ENCODE measurements at places on chromosomes 13 and 19. TPM values are rescaled to one million over a fixed set of nuclear protein-coding genes. Genes with fewer than 3 reads are reported as not detected.

DNA sequence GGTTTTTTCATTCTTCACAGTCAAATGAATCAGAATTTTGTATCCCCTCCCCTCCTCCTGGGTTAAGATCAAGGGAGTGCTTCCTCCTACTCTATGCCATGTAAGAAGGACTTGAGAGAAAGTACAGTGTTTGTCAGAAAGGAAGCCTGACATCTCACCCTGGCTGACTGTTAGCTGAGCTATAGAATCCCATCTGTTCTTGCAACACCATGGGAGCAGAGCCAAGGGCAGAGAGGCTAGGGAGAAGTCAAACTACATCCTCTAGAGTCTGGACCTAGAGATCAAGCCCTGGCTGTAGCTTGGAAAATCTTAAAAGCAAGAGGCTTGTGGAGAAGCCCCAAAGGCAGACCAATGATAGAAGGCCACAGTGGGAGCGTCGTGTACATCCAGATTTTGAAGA, 145.9 kb downstream of the OLFM4 start:
- DNase-seq: no peak

DNA sequence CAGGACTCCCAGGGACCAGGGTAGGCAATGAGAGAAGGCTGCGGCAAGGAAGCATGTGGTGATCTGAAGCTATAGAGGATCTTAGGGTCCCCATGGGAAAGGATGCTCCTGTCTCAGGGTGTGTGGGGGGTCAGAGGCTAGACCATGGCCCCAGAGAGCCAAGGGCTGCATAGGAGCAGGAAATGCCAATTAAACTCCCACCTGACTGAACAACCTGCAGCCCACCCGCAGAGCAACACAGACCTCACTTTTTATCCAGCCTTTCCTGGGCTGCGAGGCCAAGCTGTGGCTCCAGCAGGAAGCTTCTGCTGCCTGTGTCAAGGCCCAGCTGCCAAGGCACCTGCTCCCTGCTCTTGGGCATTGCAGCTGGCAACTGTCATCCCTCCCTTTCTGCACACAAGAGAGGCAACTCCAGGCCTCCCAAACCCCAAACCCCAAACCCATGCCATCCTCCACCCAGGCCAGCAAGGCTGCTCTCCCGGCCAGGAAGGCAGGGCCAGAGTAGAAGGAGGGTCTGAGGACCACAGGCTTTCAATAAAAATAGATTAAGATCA, 290.1 kb downstream of the FOXO1 start:
- DNase-seq: no peak

DNA sequence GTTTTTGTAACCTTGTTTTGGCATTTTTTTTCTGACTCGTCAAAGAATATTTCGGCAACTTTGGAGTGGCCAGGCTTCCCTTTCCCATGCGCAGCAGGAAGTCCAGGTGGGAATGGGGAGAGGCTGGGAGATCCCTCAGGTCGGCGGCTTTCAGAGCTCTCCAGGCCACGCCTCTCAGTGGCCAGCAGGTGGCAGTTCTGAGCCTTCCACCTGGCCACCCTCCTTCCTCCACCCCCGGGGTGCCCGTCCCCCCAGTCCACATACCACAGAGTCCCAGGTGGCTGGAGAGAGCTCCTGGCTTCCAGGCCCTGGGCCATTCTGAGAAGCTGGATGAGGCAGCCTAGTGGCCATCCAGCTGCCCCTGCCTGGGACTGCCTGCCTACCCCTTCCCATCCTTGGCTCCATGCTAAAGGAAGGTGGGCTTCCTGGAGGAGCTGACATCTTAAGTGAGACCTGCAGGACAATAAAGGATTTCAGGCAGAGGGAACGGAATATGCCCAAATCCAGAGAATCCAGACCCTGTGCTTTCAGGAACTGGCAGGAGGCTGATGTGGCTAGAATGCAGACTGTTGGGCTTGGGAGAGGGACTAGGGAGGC, 46.3 kb downstream of the CCNE1 start:
- no peak for DNase-seq

DNA sequence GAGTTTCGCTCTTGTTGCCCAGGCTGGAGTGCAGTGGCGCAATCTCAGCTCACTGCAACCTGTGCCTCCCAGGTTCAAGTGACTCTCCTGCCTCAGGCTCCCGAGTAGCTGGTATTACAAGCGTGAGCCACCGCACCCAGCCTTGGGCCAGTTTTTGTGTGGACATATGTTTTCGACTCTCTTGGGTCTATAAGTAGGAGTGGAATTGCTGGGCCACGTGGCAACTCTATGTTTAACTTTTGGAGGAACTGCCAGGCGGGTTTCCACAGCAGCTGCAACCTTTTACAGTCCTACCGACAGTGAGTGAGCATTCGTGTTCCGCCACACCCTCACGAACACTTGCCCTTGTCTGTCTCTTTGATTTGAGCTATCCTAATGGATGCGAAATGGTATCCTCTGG, 44.9 kb downstream of the BICRA start:
- DNase-seq: no peak

DNA sequence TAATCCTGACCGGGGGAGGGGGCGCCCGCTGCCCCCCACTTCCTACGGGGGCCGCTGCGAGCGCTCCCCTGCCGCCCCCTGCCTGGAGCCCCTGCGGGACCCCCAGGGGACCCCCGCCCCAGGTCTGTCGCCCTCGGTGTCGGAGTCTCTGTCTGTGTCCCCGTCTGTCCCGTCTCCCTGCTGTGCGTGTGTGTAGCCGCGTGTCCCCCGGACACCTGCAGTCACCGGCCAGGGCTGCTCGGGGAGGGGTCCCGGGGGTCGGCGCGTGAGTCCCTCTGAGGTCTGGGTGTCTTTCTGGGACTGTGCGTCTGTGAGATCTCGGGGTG, 7.7 kb upstream of the NFIC start:
- no peak for DNase-seq

DNA sequence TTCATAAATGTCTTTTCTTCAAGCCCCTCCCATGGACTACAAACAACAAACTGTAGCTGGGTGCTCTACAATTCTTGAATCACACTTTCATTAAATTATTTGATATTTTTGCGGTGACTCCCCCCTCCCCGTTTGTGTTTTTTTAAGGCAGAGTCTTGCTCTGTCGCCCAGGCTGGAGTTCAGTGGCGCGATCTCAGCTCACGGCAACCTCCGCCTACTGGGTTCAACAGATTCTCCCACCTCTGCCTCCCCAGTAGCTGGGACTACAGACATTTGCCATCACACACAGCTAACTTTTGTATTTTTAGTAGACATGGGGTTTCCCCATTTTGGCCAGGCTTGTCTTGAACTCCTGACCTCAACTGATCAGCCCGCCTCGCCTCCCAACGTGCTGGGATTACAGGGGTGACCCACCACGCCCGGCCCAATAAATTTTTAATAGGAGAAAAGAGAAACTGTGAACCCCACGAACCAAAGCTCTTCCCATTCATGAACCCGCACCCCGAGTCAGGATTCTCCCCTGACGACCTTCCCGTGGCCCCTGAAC, 703 bp downstream of the ZNF506 start:
- no peak for DNase-seq

DNA sequence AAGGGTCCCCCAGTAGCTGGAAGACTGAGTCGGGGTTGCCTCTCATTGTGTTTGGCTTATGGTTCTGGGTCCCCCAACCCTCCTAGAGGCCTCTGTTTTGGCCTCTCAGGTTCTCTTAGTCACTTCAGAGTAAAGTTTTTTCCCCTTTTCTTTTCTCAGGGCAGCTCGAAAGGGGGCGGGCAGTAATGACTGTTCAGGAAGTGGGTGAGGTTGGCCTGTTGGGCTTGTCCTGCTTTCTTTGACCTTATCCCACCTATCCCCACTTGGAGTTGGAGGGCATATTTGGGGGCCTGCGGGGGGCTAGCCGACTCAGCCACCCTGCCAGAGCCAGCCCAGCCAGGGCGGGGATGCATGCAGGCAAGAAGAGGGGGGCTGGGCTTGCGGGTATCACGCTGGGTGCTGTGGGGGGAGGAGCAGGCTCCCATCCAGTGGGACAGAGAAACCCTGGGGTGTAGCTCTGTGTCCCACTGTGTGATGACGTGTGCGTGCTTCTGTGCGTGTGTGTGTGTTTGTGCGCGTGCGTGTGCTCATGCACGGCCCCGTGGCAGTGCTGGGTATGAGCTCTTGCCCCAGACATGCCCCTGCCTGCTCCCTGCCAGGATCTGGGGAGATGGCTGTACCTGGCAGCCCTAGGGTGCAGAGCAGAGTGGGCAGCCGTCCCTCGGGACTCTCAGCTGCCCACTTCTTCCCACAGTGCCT, 1.4 kb downstream of the CIC start:
- no peak for DNase-seq

DNA sequence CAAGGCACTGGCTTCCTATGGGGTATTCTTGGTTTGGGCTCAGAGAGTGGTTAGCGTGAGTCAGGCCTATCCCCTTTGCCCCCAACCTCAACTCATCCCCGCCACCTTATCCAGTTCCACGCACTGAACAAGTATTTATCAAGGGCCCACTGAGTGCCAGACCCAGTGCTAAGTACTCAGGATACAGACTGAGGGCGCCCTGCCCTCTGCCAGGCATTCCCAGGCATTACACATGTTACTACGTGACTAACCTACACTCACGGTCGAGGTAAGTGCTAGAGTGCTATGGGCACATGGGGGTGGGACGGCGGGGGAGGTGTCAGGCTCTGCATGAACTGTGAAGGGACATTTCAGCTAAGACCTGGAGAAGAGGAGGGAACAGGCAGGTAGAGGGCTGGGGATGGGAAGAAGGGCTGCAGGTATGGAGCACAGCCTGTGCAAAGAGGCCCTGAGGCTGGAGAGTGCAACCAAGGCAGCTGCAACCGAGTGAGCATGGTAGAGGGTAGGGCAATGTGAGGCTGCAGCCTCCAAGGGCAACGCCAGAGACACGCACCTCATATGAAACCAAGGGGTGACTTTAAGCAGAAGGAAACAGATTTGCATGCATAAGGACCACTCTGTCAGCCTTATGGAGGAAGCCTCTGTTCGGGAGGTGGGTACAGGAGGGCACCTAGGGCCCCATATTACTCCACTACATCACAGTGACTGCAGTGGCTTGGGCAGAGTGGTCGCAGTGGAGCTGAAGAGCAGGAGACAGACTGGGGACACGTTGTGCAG, 22.5 kb downstream of the DHRS12 start:
- no peak for DNase-seq

DNA sequence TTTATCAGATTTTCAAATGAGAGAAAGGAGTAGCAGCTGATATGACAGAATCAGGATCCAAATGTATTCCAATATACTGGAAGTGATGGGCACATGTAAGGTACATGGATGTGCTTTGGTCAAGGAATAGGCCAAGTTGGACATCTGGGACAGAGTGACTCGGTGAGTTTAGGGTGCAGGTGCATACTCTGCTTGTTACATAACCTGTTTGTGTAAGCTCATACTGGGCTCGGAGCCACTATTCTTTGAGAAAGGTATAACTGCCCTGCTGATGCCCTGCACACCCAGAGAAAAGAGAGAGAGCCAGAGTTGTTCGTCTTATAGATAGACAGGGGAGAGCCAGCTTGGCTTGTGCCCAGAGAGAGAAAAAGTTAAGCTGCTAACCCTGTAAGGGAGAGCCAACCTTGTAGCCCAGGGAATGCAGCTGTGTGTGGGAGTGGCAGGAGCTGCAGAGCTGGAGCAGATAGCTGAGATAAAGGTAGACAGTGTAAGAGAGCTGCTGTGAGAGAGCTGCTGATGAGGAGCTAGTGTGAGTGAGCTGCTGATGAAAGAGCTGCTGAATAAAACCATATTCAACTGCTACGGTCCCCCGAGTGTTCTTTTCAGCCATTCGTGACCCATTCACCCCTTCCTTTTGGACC, 40.7 kb upstream of the N4BP2L1 start:
- DNase-seq: no peak

GRCh38 chr13:113949546-113949945, 24.3 kb downstream of the C13orf46 start:
- DNase-seq: no peak

GRCh38 chr13:41601718-41602445, 144.5 kb downstream of the RGCC start:
- no peak for DNase-seq

- no peak for DNase-seq
Observed at GRCh38 chr13:36887758-36888521, 32.1 kb downstream of the SMAD9 start.

SYDE1 gene
- 3.9 TPM for polyA plus RNA-seq

DNA sequence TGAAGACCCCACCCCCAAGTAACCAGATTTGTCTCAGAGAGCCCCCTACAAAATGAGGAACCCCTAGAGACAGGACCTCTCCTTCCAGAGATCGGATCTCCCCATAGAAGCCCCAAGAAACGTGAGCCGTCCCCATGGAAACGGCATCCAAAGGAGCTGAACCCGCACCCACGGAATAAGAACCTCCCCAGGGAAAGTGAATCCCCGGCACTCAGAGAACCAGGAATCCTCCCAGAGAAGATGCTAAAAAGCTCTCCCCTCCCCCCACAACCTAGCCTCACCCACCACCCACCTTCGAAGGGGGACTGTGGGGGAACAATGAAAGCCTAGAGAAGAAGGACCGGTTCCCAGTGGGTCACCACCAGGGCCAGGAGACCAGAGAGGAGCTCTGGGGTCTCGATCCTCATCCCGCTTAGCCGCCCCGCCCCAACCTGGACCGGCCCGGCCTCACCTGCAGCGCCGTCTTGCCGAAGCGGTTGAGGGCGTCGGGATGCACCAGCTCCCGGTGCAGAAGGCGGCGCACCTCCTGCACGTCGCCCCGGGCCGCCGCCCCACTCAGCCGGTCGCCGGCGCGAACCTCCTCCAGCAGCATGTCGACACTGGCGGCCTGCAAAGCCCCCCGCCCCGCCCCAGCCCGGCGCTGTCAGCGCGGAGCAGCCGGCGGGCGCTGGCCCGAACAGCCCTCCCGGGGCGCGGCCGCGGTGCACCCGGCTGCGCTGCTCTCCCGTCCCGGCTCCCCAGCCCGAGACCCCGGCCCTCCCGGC, 535 bp downstream of the CDKN2D start:
- DNase-seq: peak; percentile 31

PPP1R15A gene
- 33.1 TPM for polyA plus RNA-seq

- no peak for DNase-seq
Observed at GRCh38 chr13:64556376-64556775, 2673.8 kb downstream of the PCDH9 start.

ZNF497 gene
- polyA plus RNA-seq: 2.5 TPM

CARM1 gene
- 40.8 TPM for polyA plus RNA-seq

ERCC1 gene
- polyA plus RNA-seq: 97.8 TPM

LGALS7B gene
- polyA plus RNA-seq: not detected

ZNF681 gene
- polyA plus RNA-seq: 1.1 TPM

SLC7A10 gene
- 4.7 TPM for polyA plus RNA-seq

ZNF528 gene
- 8.4 TPM for polyA plus RNA-seq

DNA sequence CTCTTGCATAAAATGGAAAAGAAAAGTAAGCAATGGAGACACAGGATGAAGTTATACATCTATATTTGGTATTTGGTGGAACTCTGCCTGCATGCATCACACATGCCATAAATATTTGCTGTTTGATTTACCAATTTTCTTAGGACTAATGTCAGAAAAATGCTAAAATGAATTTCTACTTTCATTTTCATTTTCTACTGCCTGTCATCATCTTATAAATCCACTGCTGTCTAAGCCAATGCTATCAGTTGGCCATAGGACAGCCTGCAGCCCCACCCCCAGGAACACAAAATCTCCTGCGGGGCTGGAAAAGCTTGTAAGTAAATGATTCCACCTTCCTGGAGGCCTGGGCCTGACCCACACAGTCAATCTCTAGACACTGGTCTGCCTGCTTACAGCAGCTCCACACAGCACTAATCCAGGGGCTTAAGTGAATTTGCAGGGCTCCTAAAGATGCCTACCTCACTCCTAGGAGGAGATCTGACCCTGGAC, 122.0 kb downstream of the ENOX1 start:
- DNase-seq: no peak

ARGLU1 gene
- polyA plus RNA-seq: 10.1 TPM

Measured in brain (organoid and tissue), 16 donors.